ENCODE measurements at places on chromosomes 3 and 15.

GRCh38 chr3:76561494-76562236, 478.2 kb upstream of the ROBO2 start:
- DNase-seq = no peak

GRCh38 chr3:129576514-129577352, 29.7 kb downstream of the PLXND1 start:
- DNase-seq = no peak

- DNase-seq = no peak
These were observed 414.2 kb downstream of the CNTN4 start for GRCh38 chr3:2512881-2513280.

- no peak for DNase-seq
These were observed 107.8 kb downstream of the SNRK start for GRCh38 chr3:43394041-43394554.

DNA sequence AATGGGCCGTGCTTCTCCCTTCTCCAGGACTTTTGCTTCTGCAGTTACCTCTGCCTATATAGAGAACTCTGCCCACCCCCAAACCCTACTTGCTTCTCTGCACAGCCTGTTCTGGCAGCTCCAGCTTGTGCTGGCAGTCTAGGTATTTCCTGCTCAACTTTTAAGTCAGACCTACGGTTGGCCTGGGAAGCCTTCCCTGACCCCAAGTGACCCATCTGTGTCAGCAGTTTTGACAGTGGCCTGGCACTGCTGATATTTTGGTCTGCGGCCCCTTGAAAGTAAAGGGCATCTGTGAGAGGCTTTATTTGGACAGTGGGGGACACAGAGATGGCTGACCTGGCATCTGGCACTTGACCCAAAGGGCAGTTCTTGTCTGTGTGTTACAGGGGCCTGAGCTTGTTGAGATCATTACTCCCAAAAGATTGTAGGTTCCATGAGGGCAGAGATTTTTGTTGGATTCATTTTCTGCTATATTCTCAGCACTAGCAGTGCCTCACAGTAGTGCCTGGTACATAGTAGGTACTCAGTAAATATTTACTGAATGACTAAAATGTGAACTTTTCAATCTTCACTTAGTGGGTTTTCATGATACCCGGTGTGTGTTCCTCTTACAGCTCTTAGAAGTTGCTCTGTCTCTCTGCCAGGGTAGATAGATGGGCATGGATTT, 55.2 kb upstream of the TRAK1 start:
- no peak for DNase-seq

DNA sequence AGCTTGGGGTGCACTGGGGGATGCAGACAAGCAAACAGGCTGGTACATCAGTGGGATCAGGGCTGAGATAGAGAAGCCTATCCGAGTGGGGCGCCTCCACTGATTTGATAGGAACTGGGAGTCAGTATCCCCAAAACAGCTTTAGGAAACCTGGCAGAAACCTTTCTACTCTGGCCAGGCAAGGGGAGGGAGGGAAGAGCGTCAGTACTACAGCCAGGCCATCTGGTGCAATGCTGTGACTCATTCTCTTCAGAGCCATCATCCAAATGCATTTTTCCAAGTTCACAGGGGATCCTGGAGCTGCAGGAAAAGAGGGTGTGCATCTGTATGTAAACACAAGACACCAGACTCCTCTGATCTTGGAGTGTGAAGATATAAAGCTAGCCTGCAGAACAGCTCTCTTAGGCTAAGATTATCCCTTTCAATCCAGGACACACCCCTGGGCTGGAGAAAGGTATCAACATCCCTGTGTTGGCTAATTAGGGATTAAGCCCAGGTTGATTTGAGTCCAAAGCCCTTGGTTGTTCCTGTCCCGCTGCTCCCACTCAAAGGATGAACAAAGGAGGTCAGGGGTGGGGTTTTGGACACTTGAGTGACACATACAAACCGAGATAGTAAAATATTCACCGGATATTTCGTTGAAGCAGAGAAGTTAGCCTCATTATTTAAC, 9.3 kb downstream of the GALNT15 start:
- no peak for DNase-seq

DNA sequence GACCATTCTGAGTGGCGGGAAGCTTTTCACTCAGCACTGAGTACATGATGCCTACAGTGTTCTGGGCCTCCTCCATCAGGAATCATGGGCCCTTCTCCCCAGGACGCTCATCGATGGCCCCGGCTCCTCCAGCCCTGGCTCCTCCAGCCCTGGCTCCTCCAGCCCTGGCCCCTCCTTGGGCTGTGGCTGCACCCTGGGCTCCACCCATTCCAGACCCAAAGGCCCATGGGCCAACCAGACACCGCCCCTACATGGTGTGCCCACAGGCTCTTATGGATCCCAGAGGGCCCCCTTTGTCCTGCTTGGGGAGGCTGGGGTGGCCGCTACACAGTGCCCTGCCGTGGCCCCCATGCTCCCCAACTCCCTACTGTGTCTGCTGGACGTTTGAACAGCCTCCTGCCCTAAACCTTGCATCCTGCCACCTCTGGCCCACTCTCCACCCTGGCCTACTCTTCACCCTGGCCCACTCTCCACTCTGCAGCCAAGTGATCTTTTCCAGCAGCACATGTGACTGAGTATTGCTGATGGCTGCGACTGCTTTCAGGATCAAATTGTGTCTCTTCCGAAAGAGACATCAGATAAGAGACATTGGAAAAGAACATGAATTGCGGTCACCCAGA, 57.9 kb downstream of the APBA2 start:
- DNase-seq = no peak

- DNase-seq = no peak
These were observed at the start of gene PCBP4 for GRCh38 chr3:51967384-51968169. Gene PCBP4 (minus strand): TSS chr3:51967454. CDS start chr3:51961240, 6,214 bp downstream.

DNA sequence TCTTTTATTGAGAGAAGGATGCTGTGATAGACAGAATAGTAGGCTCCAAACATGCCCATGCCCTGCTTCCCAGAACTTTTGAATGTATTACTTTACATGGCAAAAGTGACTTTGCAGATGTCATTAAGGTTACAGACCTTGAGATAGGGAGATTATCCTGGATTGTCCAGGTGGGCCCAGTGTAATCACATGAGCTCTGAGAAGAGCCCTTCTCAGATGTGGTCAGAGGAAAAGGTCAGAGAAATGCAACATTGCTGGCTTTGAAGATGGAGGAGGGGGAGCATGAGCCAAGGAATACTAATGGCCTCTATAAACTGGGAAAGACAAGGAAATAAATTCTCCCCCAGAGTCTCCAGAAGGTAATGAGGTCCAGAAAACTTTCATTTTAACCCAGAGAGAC, 45.8 kb upstream of the LYZL4 start:
- no peak for DNase-seq

DNA sequence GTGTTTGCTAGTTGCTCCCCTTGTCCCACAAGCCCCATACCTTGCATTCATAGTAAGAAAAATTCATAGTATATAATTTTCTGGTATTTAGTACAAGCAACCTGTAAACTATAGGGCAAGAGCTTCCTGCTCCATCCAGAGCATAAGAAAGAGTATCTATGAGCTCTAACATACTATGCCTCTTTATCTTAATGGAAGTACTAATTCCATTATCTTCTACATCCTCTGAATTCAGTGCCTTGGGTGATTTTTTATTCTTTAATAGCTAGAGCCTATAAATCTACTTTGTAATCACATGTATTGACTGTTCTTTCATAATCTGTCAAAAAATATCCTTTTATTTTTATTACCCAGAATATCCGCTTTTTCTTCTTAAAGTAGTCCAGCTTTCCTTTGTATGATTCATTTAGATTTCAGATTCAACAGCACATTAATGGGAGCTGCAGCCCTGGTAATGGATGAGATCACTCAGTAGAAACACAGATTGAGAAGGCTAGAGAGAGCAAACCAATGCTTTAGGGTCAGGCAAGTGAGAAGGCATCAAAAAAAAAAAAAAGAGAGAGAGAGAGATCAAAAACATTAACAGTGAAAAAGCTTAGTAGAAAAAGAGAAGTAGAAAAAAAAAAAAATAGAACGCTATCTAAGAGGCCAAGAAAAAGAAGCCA, 511.5 kb upstream of the NAALADL2 start:
- DNase-seq = no peak

GRCh38 chr15:40133544-40133943, 24.9 kb upstream of the BMF start:
- no peak for DNase-seq

DNA sequence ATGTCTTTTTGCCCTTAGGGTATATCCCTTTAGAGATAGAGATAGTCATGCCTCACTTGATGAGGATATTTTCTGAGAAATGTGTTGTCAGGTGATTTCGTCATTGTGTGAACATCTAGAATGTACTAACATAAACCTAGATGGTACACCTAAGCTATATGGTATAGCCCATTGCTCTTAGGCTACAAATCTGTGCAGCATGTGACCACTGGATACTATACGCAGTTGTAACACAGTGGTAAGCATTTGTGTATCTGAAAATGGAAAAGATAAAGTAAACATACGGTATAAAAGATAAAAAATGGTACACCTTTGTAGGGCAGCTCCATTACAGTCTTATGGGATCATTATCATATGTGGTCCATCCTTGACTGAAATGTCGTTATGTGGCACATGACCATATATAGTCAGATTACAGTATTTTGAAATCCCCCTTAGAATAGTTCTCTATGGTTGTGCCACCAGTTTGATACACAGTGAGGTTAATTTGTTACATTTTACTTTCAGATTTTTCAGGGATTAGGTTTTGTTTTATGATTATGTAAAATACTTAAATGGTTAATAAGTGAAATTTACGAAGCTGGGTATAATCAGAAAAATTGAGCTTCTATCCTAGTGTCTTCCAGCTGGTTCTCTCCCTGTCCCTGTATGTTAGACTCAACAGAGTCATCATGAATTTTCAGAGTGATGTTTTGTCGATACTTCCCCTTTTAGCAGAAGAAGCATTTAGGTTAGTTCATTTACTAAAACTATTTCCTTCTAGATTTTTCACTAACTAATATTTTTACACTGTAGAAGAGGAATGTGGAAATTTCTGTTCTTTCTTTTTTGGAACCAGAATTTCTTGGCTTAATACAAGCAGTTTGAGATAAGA, 12.8 kb downstream of the SETD5 start:
- DNase-seq = no peak

- DNase-seq = no peak
These were observed 22.2 kb upstream of the CLDN18 start for GRCh38 chr3:137987723-137988122.

- no peak for DNase-seq
These were observed 269.2 kb upstream of the CNTN3 start for GRCh38 chr3:74883690-74884089.

GRCh38 chr3:175902226-175902625, 1043.1 kb downstream of the NAALADL2 start:
- DNase-seq = no peak

DNA sequence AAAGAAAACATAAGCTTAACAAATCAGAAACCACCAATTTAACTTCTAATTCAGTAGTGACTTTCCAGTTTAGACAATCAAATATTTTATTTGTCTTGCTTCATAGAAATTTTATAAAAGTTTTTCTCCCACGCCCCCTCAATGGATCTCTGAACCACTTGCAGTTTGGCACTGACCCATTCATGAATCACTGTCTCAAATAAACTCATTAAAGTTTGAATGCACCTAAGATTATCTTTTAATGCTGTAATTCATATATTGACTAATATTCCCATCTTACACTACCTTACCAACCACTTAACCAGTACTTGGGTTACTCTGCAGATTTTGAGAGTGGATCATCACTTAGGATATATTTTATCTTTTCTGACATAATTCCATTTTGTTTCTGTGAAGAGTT, 880.2 kb downstream of the OTOL1 start:
- no peak for DNase-seq

- DNase-seq = no peak
These were observed 12.9 kb downstream of the NR2F2 start for GRCh38 chr15:96343113-96344059.

- DNase-seq = no peak
These were observed 3.3 kb upstream of the CP start for GRCh38 chr3:149224736-149225594.

DNA sequence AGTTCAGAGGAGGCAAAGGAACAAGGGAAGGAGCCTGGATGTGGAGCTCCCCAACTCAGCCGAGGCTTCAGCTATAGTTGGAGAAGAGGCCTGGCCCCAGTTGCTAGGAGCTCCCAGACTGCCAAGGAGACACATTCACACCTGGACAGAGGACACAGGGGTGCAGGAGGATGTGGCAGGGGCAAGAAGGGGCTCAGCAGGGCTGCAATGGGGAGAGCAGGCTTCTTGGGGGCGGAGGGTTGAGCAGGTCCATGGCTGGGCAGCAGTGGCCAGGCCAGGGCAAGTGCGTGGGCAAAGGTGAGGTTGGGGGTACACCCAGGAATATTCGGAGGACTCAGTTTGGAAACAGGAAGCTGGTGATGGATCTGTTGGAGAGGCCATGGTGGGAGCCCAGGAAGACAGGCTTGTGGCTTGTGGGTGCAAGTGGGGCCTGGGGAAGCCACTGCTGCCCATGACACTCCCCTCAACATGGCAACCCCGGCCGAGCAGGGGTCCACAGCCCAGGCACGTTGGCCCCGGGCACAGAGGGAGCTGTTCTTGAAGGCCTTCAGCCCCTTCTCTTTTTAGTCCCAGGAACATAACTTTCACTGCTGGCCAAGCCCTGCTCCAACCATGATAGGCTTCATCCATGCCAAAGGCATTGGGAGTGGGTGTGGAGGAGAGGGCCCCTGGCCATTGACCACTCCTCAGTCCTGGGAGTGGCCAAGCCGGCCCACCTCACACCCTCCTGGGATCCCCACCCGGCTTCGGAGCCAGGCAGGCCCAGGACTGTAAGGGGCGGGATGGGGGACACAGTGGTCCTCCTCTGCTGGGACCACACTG, 33.3 kb downstream of the TSPAN3 start:
- no peak for DNase-seq

DNA sequence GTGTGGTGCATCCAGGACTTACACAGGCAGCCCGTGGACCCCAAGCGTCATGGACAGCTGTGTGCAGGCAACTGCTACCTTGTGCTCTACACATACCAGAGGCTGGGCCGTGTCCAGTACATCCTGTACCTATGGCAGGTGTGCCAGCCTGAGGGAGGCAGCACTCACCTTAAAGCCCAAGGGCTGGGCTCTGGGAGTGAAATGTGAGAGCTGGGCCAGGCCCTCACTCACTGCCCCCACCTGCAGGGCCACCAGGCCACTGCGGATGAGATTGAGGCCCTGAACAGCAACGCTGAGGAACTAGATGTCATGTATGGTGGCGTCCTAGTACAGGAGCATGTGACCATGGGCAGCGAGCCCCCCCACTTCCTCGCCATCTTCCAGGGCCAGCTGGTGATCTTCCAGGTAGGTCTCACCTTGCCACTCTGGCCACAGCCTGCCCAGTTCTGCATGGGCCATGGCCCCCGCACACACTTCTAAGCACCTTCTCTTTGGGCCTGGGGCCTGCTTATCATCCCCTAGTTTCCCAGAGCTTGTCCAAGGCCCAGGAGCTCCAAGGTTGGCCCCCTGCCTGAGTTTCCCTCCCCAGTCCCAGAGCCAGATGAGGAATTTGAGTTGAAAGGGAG, 11.0 kb downstream of the VILL start:
- DNase-seq = no peak

- peak; percentile 67 for DNase-seq
These were observed at the start of gene TKT for GRCh38 chr3:53255775-53256703. Gene TKT (minus strand): TSS chr3:53256022. CDS start chr3:53255942, 80 bp downstream.

DNA sequence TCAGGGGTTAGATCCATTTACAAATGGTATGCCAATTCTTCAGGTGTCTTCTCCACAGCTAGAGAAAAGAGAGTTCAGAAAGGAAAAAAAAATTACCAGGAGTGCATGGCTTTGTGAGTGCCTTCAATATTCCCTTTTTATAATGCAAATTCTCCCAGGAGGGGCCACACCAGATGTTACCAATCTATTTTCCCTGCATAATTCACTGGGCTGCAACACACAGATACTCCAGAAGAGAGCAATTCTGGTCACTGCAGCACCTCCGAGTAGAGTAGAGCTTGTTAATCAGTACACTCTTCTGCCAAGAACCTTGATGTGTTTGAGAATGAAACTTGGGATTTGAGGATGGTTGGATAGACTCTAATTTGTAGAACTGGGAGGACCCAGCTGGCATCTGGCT, 80.7 kb upstream of the SPRED1 start:
- DNase-seq = no peak

Measured in naive thymus-derived CD4-positive, alpha-beta T cell (primary cell).